Ovary (tissue), 10 donors: ENCODE measurements at places on chromosomes 6 and 20.

DNA sequence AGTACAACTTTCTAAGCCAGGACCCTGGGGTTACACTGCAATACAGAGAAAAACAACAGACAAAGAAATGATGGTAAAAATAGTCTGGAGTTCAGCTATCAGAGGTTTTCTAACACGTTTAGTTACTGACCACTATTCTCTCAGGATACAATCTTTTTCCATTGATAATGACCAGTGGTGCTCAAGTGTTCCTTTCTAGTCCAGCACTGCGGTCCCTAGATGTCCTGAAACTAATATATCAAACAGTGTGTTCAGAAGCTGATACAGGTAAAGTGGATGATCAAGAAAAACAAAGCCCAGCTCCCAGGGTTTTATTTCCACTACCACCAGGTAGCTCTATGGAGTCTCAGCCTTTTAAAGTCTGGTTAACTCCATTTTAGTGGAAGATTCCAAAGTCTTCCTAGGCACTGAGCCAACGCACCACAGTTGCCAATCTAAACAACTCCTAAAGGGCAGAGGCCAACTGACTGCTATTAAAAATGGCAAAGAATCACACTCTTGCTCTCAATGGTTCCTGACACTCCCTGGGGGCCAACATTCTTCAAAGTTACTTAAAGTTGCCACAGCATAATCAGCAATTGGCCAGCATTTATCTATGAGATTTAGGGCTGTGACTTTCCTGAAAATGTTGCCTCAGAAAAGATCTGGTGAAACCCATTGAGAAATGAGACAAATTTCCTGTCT is 38.2 kb downstream of the DZANK1 start:
- no peaks in the 10 kb centered on the region for H3K27me3 ChIP-seq
- H3K4me1 ChIP-seq: peaks cover 2% of the 10 kb centered on the region
- H3K36me3 ChIP-seq: no peaks in the 10 kb centered on the region
- DNase-seq: peak; percentile 37
- no peak overlapping the region for H3K27ac ChIP-seq

GRCh38 chr6:36052097-36052496 is 24.5 kb downstream of the MAPK14 start:
- H3K27ac ChIP-seq: no peak overlapping the region
- no peak overlapping the region for H3K4me3 ChIP-seq
- H3K27me3 ChIP-seq: no peaks in the 10 kb centered on the region
- no peaks in the 10 kb centered on the region for H3K36me3 ChIP-seq

GRCh38 chr6:156600678-156601077 is 176.5 kb upstream of the ARID1B start:
- DNase-seq: no peak
- no peaks in the 10 kb centered on the region for H3K27me3 ChIP-seq
- H3K4me1 ChIP-seq: peaks cover 3% of the 10 kb centered on the region
- H3K36me3 ChIP-seq: no peaks in the 10 kb centered on the region
- H3K27ac ChIP-seq: no peak overlapping the region

- no peaks in the 10 kb centered on the region for H3K27me3 ChIP-seq
- no peak overlapping the region for H3K27ac ChIP-seq
- no peak overlapping the region for H3K4me3 ChIP-seq
- H3K4me1 ChIP-seq: no peaks in the 10 kb centered on the region
- no peak for DNase-seq
- no peaks in the 10 kb centered on the region for H3K36me3 ChIP-seq
These were observed 21.9 kb upstream of the C6orf141 start for GRCh38 chr6:49528571-49528970.

DNA sequence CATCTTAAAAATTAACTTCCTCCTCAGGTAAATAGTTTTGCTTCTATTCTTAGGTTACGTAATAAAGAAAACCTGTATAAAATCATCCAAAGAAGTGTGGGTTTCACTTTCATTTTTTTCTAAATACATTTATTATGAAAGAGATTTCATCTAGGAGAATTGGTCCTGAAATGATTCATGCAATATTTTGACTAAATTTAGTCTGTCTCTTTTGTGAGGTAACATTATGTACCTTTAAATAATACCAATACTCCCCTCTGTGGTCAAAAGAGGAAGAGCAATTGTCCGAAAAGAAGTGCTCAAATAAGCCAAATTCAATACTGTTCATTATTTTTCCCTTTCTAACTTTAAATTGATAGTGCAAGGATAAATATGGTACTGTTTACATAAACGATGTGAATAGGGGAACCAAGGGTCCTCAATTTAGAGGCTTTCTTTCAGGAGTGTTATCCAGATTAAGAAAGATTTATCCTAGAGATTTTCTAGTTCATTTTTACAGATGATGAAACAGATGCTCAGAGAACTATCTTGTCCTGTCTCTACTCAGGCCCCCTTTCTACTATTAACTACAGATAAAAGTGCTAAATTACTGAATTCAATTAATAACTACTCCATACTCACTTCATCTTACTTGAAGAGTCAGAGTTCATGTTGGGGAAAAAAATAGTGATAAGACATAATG is 26.2 kb downstream of the CYP39A1 start:
- no peaks in the 10 kb centered on the region for H3K27me3 ChIP-seq
- H3K27ac ChIP-seq: no peak overlapping the region
- DNase-seq: no peak
- H3K36me3 ChIP-seq: no peaks in the 10 kb centered on the region
